Hematopoietic multipotent progenitor cell treated with erythropoietin and hydrocortisone succinate and interleukin-3 and kit ligand, for 15 days (in vitro differentiated cells): ENCODE measurements at places on chromosomes 4 and X.
A peak's percentile ranks its signal among the peaks of the same experiment; 100 is the strongest.

GRCh38 chrX:118272242-118272641 lies 73.7 kb upstream of the WDR44 start:
- DNase-seq = no peak

- no peak for DNase-seq
Observed at GRCh38 chrX:18076434-18076833, 144.3 kb downstream of the BEND2 start.

DNA sequence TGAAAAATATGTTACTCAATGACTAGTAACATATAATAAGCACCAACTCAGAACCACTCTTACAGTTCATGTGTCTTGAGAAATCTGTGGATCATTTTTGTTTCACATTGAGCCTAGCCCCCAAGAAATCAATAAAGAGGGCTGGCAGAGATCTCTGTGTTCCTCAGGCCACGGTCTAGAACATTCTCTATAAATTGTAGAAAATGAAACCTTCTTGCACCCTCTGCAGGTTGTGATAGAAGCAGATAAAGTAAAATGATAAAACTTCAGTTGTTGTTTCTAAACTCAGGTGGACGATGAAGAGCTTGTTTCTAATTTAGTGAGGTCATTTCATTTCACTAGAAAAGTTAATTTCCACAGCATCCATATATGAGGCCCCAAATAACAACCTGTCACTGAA lies 182.7 kb downstream of the KIT start:
- no peak for DNase-seq

DNA sequence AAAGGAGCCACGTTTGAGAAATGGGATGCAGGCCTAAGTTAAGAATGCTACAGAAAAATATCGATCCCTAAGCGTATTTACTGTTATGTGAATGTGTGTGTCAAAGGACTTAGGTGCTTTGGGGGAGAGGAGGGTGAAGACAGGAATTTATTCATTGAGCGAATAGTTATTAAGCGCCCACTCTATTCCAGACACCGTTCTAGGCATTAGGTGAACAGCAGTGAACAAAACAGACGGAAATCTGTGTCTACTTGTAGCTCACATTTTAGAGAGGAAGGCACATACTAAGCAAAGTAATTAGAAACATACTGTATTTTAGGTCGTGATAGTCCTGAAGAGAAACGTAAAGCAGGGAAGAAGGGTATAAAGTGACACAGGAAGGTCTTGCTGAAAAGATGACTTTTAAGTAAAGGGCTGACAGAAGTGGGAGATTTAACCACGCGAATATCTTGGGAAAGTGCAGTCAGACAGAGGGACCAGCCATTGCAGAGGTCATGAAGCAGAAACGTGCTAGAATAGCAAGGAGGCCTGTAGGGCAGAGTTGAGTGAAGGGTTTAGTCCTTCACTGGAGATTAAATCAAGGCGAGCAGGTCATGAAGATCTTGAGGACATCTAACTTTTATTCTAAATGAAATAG lies 541 bp downstream of the AIMP1 start:
- DNase-seq = peak; percentile 10

DNA sequence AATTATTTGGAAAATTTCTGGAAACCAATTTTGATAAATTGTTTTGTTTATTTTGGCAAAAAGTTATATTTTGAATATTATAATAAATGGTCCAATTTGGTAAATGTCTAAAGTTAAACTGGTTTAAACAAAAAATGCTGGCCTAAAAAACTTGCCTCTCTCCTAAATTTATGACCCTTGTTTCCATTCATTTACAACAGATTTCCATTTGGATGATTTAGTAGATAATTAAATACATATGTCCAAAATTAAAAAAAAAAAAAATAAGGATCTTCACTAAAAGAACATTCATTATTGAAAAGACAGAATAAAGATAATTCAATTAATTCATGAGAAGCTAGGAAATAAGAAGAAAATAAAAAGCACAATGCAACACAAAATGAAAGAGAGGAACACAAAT lies 449.5 kb downstream of the SPRY1 start:
- no peak for DNase-seq

DNA sequence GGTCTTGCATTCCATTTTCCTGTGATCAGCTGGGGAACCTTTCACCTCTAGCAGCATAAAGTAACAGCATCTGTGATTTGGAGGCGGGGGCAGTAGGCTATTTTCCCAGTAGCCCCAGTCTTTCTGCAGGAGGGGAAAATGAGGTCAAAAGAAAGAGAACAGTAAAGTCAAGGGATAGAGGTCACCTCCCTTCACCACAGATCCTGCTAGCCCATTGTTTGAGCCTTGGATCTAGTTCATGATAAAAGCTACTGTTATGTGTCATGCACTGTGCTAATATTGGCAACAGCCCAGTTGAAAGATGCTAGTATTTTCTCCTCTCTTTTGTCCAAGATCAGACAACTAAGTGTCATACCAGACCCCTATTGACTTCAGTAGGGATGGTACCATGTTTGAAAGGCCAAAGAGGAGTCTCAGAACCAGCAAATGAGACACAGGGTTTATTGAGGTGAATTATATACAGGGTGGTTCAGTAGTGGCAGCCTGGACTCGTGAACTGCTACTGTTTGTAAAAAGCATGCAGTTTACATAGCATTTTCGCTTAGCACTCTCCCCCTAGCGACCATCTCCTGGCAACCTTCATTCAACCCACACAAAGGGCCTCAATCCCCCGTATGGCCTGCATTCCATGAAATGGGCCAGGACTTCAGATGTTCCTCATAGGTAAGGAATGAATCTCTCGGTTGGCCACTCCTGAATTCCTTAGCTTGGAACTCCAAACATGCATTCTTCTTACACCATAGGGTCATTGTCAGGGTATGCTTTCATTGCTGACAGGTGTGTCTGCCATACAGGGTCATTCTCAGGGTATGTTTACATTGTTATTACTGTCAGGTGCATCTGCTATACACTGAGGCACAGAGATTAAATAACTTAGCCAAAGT lies 170.0 kb upstream of the FRMPD4 start:
- no peak for DNase-seq

DNA sequence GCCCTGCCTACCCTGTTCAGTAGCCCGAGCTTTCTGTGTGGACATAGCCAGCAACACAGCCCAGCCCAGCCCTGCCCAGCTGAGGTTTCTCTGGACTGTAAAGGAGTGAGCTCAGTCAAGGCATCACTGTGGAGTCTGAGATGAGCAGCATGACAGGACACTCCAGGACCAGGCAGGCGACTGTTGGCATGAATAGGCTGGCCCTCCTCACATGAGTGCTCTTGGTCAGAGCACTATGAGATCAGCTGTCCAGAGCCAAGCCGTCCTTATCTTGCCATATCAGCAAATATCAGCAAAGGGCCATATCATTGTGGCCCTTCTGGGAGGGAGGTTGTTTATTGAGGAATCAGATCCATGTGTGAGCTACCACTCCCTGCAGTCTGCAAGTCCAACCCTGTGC lies 30.9 kb downstream of the REELD1 start:
- DNase-seq = no peak

- no peak for DNase-seq
Observed at GRCh38 chrX:14497184-14497666, 32.1 kb upstream of the GLRA2 start.

GRCh38 chrX:9980927-9981326 lies 13.8 kb downstream of the CLDN34 start:
- DNase-seq = no peak

DNA sequence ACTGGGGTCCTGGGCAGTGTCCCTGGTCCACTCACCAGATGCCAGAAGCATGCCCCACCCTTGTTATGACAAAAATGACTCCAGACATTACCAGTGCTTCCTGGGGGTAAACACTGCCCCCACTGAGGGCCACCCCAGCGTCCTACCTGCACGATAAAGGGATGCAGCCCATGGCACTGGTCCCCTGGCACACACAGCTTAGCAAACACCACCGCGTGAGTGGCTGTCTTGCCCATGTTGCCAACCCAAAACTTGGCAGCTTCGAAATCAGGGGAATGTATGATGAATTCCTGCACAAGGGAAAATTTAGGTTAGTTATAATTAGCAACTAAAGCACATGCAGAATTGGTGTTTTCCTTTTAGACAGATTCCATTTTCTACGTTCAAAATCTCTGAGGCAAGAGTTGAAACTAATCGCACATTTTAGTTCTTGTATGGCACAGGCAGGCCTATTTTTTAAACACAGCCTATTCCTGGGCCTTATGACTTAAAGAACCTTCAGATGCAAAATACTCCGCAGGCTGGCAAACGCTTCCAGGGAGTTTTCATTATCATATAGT lies 30.4 kb downstream of the ACOX3 start:
- DNase-seq = no peak

DNA sequence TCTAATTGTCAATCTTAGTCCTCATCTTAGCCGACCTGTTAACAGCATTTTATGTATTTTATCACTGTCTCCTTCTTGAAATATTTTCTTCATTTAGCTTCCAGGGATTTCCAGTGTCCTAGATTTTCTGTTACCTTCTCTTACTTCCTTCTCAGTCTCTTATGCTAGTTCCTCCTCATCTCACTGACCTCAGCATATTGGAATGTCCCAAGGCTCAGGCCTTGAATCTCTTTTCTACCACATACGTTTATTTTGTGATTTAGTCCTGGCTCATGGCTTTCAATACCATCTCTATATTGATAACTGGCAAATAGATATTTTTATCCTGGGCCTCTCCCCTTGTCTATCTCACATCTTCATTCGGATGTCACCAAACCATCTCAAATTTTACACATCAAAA lies 61.1 kb downstream of the IQCM start:
- DNase-seq = no peak

- DNase-seq = no peak
Observed at GRCh38 chr4:70741867-70742658, 20.3 kb downstream of the RUFY3 start.

DNA sequence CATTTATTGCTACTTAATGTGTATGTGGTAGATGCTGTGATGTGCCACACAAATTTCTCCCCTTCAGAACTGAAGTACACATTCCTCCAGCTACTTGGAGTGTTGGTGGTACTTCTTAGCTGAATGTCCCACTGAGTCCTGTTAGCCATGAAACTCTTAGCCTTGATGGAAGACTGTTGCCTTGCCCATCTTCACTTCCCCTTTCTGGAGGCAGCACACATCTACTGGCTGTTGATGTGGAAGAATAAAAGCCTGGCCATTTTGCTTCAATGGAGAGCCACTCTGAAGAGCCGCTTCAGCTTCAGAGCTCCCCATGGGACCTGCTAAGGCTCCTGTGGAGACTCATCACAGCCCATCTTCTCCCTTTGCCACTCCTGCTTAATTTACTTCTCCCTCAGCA lies 157.7 kb upstream of the PITX2 start:
- no peak for DNase-seq

- no peak for DNase-seq
Observed at GRCh38 chrX:13419276-13419675, 99.4 kb upstream of the ATXN3L start.

GRCh38 chr4:151745481-151746231 lies 15.2 kb downstream of the GATB start:
- peak; percentile 27 for DNase-seq

- no peak for DNase-seq
Observed at GRCh38 chr4:33890841-33891240, 2353.5 kb downstream of the ARAP2 start.

DNA sequence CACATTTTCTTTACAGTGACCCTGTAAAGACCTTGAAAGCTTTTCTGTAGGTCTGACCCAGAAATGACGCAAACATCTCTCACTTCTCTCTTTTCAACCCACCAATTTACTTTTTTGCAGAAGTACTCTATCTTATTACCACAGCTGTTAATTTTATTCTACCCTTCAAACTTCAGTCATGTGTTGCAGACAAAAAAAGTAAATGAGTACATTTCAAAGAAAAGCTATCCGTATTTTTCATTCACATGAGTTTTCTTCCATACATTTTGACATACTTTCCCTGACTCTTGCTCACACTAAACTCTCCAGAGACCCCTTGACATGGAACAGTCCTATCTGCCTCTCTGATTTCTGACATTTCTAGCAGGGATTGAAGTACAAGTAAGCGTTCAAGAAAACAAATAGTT lies 51.7 kb downstream of the SLC7A11 start:
- no peak for DNase-seq

DNA sequence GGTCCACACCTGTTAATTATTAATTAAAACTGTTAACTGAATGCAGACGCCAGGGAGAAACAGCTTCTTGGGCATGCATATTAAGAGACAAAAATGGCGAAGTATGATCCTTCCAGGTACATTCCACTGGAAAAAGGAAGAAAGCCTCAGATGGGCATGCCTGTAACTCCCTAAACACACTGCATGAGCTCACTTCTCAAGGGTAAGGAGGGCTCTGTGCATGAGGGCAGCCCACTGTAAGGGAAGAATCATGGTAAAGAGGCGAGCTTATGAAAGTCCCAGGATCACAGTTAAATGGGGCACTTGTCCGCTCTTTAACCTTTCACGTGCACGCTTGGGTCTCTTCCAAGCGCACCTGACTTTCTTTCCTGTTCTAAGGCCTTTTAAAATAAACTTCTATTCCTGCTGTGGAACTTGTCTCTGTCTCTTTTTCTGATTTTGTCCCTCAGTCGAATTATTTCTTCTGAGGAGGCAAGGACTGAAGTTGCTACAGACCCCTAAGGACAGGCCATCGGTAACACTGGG lies 321.7 kb downstream of the PPP1R2C start:
- DNase-seq = no peak

- no peak for DNase-seq
Observed at GRCh38 chr4:47068986-47069385, 37.6 kb downstream of the GABRB1 start.

- DNase-seq = no peak
Observed at GRCh38 chrX:150506020-150506419, 62.4 kb upstream of the MTM1 start.

DNA sequence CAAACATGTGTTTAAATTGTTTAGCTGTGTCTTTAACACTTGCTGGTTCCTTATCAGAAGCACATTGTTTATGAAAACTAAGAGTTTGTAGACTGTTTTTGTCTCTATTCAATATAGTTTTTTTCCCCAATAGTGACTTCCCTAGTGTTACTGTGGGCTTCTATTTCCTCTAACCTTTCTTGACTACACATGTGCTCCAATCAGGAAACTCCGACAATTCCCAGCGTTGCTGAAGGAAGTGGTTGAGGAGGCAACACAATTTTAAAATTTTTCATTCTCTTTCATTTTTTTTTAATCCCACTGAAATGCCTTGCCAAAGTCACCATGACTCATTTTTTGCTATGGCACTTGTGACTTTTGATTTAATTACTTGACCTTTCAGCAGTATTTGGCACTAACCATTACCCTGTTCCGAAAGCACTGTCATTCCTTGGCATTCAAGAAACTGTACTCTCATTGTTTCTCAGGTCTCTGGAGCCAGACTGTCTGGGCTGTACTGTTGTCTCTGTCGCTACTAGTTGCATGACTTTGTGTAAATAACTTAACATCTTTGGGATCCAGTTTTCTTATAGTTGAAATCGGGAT lies 67.6 kb upstream of the FREM3 start:
- DNase-seq = no peak

DNA sequence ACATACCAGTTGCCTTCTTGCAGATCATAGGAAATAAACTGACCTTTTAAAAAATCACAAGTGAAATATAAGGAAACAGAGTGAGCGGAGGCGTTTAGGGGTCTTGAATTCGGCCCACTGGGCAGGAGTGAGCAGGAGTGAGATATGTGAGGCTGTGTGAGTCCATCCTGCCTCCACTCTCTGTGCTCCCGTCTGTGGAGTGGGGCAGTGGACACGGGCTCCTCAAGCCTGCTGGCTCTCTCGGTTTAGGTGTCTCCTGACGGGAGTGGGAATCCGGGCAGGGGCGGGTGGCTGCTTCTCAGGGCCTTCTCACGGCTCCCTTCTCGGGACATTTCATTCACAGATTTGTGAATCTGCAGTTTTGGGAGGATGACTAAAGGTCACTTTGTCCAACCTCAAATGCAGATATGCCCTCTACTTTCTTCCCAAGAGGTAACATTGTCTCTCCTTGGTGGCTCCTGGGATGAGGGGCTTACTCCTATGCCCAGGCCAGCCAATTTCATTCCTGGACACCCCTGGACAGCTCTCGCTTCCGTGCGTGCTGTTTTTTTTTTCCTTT lies 27.6 kb downstream of the CYTL1 start:
- no peak for DNase-seq
